Kidney epithelial cell (primary cell): ENCODE measurements at places on chromosomes 7 and 10. TPM values are rescaled to one million over a fixed set of nuclear protein-coding genes. Genes with fewer than 3 reads are reported as not detected.

The BAMBI gene
- total RNA-seq = 28.5 and 34.6 TPM in 2 replicates

The NRF1 gene
- 7.1 and 9.3 TPM in 2 replicates for total RNA-seq

The TLL2 gene
- 2.2 and 2.8 TPM in 2 replicates for total RNA-seq

The CPA2 gene
- total RNA-seq = not detected in 2 replicates

The NANOS1 gene
- 0.88 and 1.6 TPM in 2 replicates for total RNA-seq

The NRCAM gene
- 32.3 and 39.0 TPM in 2 replicates for total RNA-seq

The RPS24 gene
- 2,651 and 2,689 TPM in 2 replicates for total RNA-seq

The GDF10 gene
- not detected in 2 replicates for total RNA-seq

The ATG9B gene
- 0.55 and 2.1 TPM in 2 replicates for total RNA-seq

The RNF32 gene
- 0.62 and 0.75 TPM in 2 replicates for total RNA-seq

The MET gene
- 158 and 161 TPM in 2 replicates for total RNA-seq

The FUOM gene
- 47.0 and 58.8 TPM in 2 replicates for total RNA-seq

The JAKMIP3 gene
- total RNA-seq = not detected in 2 replicates

The GLI3 gene
- total RNA-seq = 6.2 and 7.3 TPM in 2 replicates

The CLIP2 gene
- total RNA-seq = 46.3 and 54.1 TPM in 2 replicates
